Trophoblast cell (in vitro differentiated cells and primary cell): ENCODE measurements at places on chromosomes 3 and 15.

DNA sequence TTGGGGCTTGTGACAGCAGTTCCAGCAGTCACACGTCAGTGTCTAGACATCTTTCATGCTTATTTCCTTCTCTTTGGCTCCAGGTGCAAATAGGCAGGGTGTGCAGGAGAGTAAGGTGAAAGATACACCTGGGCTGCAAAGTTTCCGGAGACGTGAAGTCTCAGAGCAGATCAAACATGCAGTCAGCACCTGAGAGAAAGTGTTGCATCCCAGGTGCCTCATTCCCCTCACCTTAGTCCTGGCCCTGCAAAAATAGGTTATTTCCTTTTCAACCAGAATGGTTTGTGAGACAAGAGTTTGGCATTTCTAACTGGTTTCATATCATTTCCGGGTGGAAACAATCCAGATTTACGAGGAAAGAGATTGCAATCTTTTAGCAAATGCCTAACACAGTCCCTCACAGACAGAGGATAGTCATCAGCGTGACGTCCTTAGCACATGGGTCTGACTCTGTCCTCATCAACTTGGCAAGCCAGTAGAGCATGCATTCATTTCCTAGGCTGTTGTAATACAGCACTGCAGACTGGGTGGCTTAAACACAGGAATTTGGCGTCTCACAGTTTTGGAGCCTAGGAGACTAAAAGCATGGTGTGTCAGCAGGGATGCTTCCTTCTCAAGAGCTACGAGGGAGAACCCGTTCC, 58.2 kb upstream of the ARRDC4 start:
- H3K27ac ChIP-seq, result no peak overlapping the region
- H3K4me1 ChIP-seq, result no peaks in the 10 kb centered on the region
- H3K27me3 ChIP-seq, result no peaks in the 10 kb centered on the region
- DNase-seq, result peak; percentile 78
- H3K4me3 ChIP-seq, result no peak overlapping the region

DNA sequence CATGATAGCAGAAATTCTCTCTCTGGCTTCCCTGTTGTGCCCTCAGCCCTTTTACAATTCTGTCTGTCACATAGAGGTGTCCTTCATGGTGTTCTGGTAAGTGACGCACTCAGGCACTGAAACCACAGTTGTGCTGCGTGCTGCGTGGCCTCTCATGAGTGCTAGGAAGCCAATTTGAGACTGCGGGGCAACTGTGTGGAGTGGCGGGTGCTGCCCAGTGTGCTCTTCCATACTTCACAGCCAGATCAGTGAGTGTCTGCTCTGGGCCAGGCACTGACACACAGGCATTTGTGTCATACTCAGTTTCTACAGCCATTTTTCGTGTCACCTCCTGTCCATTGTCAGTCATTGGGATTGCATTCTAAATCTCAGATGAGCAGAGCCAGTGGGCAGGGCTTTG, 133.1 kb upstream of the PLXNA1 start:
- H3K4me3 ChIP-seq, result no peak overlapping the region
- no peaks in the 10 kb centered on the region for H3K27me3 ChIP-seq

GRCh38 chr15:59532770-59533379, 78.7 kb upstream of the GCNT3 start:
- H3K36me3 ChIP-seq, result no peaks in the 10 kb centered on the region
- H3K27me3 ChIP-seq, result no peaks in the 10 kb centered on the region
- H3K4me1 ChIP-seq, result no peaks in the 10 kb centered on the region
- no peak overlapping the region for H3K27ac ChIP-seq

DNA sequence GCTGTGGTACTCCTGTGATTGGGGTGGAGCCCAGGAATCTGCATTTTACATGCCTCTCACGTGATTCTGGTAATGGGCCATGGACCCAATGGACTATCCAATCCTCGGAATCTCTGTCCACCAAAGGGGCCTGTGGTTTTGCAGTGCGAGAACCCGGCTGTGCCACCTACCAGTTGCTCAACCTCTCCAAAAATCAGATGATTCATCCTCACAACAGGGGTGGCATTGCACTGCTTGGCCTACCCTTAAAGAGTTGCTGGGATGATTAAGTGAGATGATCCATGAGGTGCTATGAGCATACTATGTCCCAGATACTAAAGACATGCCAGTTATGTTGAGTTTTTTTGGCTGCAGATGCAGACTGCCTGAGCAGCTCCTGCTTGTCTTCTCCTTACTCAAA, 5.1 kb downstream of the ANP32A start:
- no peaks in the 10 kb centered on the region for H3K27me3 ChIP-seq
- H3K36me3 ChIP-seq, result peaks cover 8% of the 10 kb centered on the region
- no peak overlapping the region for H3K4me3 ChIP-seq
- H3K27ac ChIP-seq, result no peak overlapping the region
- H3K4me1 ChIP-seq, result peaks cover 14% of the 10 kb centered on the region

DNA sequence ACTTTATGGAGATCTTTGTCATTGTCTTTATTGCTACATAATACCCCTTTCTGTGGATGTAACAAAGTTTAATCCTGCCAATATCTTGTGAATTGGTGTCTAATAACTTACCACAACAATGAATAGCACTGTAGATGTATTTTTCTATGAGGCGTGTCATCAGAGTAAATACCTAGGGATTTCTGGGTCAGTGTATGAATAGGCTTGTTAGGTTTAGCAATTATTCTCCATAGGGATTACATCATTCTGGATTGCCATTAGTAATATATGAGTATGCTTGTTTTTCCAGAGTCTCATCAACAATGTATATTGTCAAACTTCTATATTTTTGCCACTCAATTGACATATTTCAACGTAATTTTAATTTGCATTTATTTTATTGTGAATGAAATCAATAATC, 67.9 kb downstream of the UNC13C start:
- no peak for DNase-seq
- no peaks in the 10 kb centered on the region for H3K27me3 ChIP-seq
- H3K4me1 ChIP-seq, result no peaks in the 10 kb centered on the region
- no peak overlapping the region for H3K27ac ChIP-seq
- no peak overlapping the region for H3K4me3 ChIP-seq

DNA sequence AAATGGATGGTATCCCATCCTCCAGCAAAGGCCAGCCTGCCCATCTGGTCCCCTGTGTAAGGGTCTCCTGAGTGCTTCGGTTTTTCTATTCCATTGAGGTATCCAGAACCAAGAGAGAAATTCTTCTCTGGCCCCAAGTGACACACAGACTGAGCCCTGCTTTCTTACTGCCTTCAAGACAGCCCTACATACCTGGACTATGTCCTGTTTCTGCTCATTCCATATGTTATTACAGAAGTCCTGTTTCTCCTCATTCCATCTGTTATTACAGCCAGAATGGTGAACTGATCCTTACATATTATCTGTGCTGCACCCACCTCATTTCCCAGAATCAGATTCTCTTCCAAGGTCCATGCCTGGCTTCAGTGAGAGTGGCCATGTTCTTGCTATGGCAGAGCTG, 115.2 kb downstream of the DCLK3 start:
- H3K36me3 ChIP-seq, result no peaks in the 10 kb centered on the region
- no peak overlapping the region for H3K27ac ChIP-seq
- no peaks in the 10 kb centered on the region for H3K4me1 ChIP-seq
- no peaks in the 10 kb centered on the region for H3K27me3 ChIP-seq
- peak; percentile 77 for DNase-seq
- H3K4me3 ChIP-seq, result no peak overlapping the region

DNA sequence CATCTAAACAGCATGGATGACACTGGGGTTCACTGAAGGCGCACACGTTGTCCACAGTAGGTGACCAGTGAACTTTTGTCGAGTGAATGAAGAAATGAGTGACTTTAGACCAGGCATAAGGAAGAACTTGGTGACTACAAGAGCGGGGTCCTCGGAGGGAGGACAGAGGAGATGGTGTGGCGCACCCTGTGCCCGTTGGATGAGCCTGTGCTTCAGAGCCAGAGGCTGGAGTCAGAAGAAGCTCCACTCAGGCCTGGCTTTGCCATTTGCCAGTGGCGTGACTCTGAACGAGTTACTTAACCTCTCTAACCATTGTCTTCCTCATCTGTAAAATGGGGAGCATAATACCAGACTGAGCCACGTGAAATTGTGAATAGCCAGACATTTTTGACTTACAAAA, 42.2 kb downstream of the MUC4 start:
- no peaks in the 10 kb centered on the region for H3K36me3 ChIP-seq
- no peaks in the 10 kb centered on the region for H3K4me1 ChIP-seq
- no peaks in the 10 kb centered on the region for H3K27me3 ChIP-seq

GRCh38 chr3:99969136-99969535, 145.2 kb downstream of the FILIP1L start:
- no peaks in the 10 kb centered on the region for H3K27me3 ChIP-seq
- DNase-seq, result no peak
- H3K4me3 ChIP-seq, result no peak overlapping the region
- H3K4me1 ChIP-seq, result no peaks in the 10 kb centered on the region

- H3K27ac ChIP-seq, result peak overlapping the region; percentile 49
- no peaks in the 10 kb centered on the region for H3K36me3 ChIP-seq
- peaks cover 8% of the 10 kb centered on the region for H3K4me1 ChIP-seq
- H3K27me3 ChIP-seq, result no peaks in the 10 kb centered on the region
- peak; percentile 96 for DNase-seq
These were observed 3.0 kb downstream of the NAALADL2 start for GRCh38 chr3:174862101-174862500.

DNA sequence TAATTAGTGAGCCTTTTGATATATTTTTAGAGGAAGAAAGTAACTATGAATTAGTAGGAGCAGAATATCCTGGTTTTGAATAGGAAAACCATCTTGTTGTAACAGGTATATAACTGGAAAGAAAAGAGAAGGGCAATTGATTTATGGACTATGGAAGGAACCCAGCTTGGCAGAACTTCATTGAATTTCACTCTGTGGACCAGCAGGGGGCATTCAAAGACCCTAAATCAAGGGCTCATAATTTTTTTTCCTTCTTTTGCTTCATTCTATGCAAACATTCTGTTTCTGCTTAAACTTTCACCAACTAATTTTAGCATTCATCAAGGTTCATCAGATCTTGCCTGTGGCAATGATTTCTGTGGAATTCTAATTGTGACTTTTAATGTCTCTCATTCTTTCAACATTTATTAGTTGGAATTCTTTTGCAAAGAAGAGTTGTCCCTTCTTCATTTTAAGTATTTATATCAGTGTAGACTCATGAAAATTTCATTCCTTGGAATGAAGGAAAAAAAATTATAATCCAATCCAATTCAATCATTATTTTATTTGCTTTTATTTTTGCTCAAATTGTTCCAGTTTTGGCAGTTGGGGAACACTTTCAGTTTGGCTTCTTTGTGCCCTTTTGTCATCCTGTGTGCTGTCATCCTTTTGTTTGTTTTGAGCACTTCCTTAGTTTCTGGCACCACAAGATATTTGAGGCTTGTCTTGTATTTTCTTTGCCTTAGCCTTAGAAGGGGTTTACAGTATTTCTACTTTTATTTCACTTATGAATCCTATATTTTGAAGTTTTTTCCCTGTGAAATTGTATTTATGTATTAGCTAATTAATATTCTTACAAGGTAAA, 30.4 kb downstream of the NXPE3 start:
- H3K4me1 ChIP-seq, result no peaks in the 10 kb centered on the region
- peak; percentile 26 for DNase-seq
- H3K36me3 ChIP-seq, result no peaks in the 10 kb centered on the region
- no peaks in the 10 kb centered on the region for H3K27me3 ChIP-seq
- no peak overlapping the region for H3K4me3 ChIP-seq

- no peak for DNase-seq
- H3K27me3 ChIP-seq, result no peaks in the 10 kb centered on the region
- no peak overlapping the region for H3K27ac ChIP-seq
These were observed 330 bp upstream of the TBC1D2B start for GRCh38 chr15:78077871-78078210.
